Fibroblast of lung (primary cell): ENCODE measurements at places on chromosomes 12 and 14. TPM values are rescaled to one million over a fixed set of nuclear protein-coding genes. Genes with fewer than 3 reads are reported as not detected.

GRCh38 chr12:28021704-28022103, 49.2 kb upstream of the PTHLH start:
- peaks cover 6% of the 10 kb centered on the region for H3K4me1 ChIP-seq
- no peaks in the 10 kb centered on the region for H3K36me3 ChIP-seq
- H3K27me3 ChIP-seq: no peaks in the 10 kb centered on the region
- H3K27ac ChIP-seq: no peak overlapping the region
- DNase-seq: no peak

GRCh38 chr12:60259225-60259624, 663.4 kb downstream of the SLC16A7 start:
- H3K4me1 ChIP-seq: no peaks in the 10 kb centered on the region
- H3K36me3 ChIP-seq: no peaks in the 10 kb centered on the region
- peak; percentile 20 for DNase-seq
- no peak overlapping the region for H3K4me3 ChIP-seq
- H3K27me3 ChIP-seq: no peaks in the 10 kb centered on the region
- no peak overlapping the region for H3K27ac ChIP-seq

GRCh38 chr12:24852420-24852819, 96.5 kb downstream of the BCAT1 start:
- DNase-seq: no peak
- H3K27ac ChIP-seq: no peak overlapping the region
- no peaks in the 10 kb centered on the region for H3K27me3 ChIP-seq
- H3K36me3 ChIP-seq: no peaks in the 10 kb centered on the region
- H3K4me1 ChIP-seq: no peaks in the 10 kb centered on the region
- H3K4me3 ChIP-seq: no peak overlapping the region

- H3K27ac ChIP-seq: no peak overlapping the region
- H3K36me3 ChIP-seq: no peaks in the 10 kb centered on the region
- no peak overlapping the region for H3K4me3 ChIP-seq
Measured at GRCh38 chr14:72816287-72816686, 77.6 kb downstream of the DPF3 start.

GRCh38 chr14:99067141-99067920, 204.7 kb downstream of the BCL11B start:
- H3K36me3 ChIP-seq: no peaks in the 10 kb centered on the region
- no peak overlapping the region for H3K27ac ChIP-seq
- no peaks in the 10 kb centered on the region for H3K4me1 ChIP-seq
- DNase-seq: no peak

DNA sequence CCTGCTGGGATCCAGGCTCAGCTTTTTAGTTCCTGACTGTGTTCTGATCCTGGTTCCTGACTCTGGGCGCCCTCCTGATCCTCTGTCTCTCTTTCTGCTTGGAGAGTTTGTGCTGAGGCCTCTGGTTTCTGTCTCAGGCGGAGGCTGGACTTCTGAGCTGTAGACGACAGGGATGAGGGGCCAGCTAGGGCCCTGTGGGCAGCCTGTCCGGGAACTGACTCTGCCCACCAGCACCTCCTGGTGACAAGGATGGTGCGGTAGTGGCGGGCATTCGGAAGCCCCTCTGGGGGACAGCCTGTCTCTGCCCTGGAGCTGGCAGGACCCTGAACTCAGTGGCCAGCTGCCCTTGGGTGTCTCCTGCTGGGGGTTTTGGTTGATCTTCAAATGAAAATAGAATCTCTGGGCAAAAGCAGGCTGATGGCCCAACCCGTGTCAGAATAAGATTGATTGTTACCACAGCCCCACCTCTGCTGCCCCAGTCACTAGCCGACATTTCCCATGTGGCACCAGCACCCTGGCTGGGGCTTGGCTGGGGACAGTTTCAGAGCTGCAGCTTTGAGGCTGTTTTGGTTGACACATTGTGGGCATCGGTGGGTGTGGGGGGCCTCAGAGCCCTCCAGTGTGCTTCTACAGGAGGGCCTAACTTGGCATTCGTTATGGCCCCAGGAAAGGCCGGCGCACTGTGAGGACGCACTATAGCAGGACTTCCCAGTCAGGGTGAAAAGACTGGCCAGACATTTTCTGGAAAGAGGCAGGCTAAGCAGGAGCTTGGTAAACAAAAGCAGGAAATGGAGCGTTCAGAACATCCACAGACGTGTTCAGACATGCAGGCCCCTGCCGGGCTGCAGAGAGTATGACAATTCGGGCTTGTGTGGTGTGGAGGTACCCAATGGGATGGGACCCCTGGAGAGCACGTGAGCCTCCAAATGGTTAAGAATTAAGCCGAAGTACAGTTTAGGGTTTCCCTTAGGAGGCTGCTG, 16.2 kb downstream of the KRT80 start:
- no peaks in the 10 kb centered on the region for H3K27me3 ChIP-seq
- DNase-seq: peak; percentile 50

SERPINA9 gene
- not detected in 2 replicates for total RNA-seq

SMCO2 gene
- total RNA-seq: 0.26 TPM in 1 of 2 replicates, not detected in the other

PLEK2 gene
- 0.17 and 0.51 TPM in 2 replicates for total RNA-seq
